ENCODE measurements at places on chromosomes 7 and 10.
A peak's percentile ranks its signal among the peaks of the same experiment; 100 is the strongest.

DNA sequence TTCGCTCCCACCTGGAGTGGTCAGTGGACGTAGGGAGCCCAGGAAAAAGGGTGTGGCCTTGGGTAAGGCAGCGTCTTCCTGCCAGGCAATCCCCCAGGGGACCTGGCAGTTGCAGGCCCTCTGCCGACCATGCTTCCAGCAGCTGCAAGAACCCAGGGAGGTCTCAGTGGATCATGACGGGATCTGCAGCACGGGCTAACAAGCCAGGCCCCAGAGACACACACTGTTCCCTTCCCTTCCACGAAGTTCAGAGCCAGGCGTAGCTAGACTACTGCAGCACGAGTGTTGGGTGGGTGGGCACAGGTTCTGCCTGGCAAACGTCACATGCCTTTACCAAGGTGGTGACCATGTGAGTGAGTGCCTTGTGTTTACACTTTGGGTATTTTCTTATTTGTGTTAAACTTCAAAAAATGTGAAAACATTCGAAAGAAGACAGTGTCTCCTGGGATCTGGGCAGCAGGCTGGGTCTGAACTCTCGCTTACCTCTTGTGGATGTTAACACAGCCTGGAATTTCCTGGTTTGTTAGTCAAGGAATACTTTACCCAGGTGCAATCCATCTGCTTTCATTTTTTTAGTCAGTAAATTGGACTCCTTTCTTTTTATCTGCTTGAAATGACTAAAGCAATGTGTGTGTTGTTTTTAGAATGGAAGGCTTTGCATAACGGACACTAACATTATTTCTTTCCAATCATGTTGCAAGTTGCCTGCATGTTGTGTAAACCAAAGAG is 48.2 kb upstream of the VIPR2 start:
- no peak for DNase-seq

DNA sequence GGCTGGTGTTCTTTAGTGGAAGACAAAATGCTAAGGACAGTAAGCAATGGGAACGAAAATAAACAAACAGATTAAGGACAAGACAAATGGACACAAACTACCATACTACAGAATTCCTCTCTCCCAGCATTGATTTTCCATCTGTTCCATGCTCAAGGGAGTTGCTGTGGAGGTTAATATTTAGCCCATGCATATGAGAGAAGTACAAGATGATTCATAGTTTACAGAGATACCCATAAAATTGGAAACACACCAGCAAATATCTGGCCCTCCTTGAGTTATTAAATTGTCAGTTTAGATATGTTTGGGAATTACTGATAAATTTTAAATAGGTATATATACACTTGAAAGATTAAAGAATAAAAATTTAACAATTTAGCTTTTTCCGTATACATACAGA is 69.8 kb downstream of the GLI3 start:
- DNase-seq: no peak

- no peak for DNase-seq
Observed at GRCh38 chr10:62326176-62326575, 48.0 kb upstream of the ZNF365 start.

- no peak for DNase-seq
Observed at GRCh38 chr10:52115823-52116222, 198.3 kb upstream of the DKK1 start.

DNA sequence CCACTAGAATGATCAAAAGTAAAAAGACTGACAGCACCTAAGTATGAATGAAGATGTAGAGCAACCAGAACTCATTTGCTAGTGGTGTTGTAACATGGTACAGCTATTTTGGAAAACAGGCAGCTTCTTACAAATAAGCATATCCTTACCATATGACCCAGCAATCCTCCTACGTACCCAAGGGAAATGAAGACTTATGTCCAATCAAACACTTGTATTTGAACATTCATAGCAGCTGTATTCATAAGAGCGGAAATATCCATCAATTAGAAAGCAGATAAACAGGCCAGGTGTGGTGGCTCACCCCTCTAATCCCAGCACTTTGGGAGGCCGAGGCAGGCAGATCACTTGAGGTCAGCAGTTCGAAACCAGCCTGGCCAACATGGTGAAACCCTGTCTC is 53.0 kb downstream of the KLRG2 start:
- DNase-seq: no peak

- DNase-seq: no peak
Observed at GRCh38 chr10:16965344-16965616, 148.1 kb upstream of the RSU1 start.

DNA sequence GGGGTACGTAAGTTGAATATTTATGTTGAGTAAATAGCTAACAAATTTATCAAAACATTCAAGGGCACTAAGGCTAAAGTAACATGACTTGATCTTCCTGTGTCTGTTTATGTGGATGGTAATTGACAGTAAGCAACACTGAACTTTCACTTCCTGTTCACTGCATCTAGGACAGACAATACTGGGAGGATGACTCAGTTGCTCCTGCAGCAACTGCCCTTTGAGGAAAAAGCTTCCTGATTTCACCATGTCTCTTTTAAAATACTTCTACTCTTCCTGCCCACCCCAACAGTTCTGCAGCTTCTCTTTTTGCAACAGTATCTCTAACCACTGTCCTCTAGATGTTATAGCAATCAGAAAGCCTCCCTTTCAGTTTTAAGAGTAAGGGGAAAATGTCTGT is 76.6 kb upstream of the HGF start:
- DNase-seq: no peak

- no peak for DNase-seq
Observed at GRCh38 chr7:149020483-149020882, 7.8 kb downstream of the PDIA4 start.

DNA sequence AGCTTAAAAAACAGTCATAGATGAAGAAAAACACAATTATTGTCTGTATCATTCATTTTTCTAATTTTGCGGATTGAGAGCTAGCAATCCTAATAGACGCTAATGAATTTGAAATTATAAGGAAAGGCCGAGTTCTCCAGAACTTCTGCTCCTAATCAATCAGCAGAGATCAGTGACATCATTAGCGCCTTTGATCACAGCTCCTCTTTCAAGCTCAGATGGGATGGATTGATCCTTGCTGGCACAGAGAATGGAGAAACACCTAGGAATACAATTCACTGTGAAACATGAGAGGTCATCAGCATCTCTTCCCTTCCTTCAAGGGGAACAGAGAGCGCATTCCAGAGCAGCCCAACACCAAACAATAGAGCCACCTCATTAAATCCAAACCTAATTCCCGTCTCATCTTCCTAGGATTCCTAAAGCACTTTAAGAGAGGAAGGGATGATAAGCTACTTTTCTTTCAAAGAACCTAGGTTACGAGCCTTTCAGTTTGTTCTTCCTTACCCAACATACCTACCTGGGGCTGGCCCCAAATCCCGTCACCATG is 24.4 kb downstream of the GLI3 start:
- DNase-seq: no peak

DNA sequence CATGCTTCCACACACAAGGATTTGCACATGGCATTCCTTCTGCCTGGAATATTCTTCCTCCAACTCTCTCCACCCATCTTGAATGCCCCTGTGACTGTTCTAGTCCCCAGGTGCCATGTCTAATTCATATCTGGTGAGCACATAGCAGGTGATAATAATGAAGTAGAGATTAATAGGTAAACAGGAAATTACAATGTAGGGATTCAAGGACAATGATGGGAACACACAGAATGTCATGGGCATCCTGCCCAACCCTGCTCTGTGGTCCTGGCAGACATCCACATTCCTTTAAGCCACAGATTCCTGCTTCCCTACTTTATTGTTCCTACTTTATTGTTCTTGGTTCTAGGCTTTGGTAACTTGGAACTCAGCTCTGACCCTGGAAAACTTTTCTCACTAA is 115.8 kb downstream of the THSD7A start:
- no peak for DNase-seq

DNA sequence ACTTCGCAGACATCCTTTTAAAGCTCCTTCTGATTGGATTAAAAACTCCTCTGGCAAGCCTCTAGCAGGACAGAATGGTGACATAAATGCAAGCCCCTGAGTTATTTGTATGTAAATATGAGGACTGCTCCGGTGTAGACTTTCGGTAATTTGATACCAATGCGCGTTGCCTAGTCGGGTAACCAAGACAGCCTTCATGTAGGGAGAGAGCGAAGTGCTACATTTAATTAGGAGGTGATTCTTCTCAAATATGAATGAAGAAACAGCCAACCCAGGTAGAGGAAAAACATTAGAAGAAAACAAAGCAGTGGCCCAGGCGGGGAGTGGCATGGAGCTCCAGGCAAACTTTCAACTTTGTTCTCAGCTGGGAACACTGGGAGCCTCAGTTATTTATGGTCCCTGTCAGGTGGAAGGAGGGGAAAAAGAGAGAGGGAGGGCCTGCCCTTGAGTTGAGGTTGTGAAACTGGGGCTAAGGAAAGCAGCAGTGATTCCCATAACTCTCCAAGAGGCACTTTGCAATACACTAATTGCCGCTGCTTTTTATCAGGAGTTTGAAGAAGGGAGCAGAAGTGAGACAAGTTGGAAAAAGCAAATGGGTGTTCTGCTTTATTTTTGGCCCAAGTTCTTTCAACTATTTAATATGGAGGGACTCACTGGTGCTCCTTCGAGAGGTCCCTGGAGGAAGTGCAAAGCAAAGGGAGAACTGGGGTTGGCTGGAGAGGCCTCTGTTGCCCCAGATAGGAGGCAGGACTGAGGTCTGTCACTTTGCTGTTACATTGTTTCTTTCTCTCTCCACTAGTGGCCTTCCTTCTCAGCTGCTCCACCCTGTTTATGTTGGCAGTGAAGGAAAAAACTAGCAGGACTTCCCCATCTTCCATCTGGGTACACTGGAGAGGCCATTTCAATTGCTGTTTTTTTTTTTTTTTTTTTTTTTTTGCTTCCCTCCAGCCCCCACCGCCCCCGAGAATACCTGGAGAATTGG is 234.6 kb upstream of the CCDC6 start:
- DNase-seq: no peak

GRCh38 chr7:95602421-95602820 is 6.1 kb upstream of the PDK4 start:
- DNase-seq: no peak

- no peak for DNase-seq
Observed at GRCh38 chr7:5422396-5423305, 983 bp downstream of the TNRC18 start.

GRCh38 chr7:158125721-158126120 is 461.9 kb downstream of the PTPRN2 start:
- no peak for DNase-seq

DNA sequence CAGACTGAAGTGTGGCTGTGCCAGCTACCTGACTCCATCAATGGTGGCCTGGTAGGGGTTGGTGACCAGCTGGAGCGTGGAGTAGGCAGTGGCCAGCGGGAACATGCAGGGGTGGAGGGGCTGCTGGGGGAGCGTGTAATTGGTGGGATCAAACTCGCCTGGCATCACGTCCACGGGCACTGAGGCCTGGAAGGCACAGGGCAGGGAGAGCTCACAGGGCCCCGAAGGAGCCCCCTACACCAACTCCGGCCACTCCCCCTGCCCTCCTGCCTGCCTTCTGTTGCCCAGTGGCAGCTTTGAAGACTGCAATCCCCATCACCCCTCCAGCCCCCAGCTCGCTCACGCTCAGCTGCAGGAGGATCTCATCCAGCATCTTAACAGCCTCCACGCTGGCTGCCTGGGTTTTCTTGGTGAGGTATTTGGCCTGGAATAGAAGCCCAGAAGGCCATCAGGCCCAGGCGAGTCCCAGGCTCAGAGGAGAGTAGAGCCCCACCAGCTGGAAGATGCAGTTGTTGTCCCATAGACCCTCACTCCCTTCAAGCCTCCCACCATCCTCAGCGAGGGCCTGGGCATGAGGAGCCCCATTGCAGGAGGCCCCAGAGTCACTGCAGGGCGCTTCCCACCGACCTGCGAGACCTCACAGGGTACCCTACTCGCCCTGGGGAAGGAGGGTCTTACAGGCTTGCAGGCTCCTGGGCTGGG is 7.1 kb downstream of the POLD2 start:
- no peak for DNase-seq

GRCh38 chr10:47024399-47025252 is 113.4 kb downstream of the PTPN20 start:
- DNase-seq: peak; percentile 60

DNA sequence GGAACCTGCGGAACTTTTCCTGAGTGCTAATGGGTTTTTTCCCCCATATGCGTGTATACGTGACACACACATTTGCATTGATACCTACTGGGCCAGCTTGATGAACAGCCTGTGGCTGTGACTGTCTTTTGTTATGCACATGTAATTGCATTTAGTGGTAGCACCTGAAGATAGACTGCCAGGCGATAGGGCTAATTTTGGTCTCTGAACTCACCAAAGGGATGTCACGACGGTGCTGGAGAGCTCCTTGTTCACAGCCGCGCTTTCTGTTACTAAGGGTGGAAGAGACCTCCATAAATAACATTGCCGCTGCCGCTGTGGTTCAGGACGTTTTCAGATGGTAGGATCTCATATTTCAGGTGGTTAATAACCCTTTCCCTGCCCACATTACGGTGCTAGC is 133.2 kb downstream of the CAMK1D start:
- no peak for DNase-seq

- no peak for DNase-seq
Observed at GRCh38 chr10:12720217-12720981, 281.1 kb downstream of the CCDC3 start.

GRCh38 chr7:128453836-128454804 is 1.6 kb upstream of the HILPDA start:
- DNase-seq: no peak

DNA sequence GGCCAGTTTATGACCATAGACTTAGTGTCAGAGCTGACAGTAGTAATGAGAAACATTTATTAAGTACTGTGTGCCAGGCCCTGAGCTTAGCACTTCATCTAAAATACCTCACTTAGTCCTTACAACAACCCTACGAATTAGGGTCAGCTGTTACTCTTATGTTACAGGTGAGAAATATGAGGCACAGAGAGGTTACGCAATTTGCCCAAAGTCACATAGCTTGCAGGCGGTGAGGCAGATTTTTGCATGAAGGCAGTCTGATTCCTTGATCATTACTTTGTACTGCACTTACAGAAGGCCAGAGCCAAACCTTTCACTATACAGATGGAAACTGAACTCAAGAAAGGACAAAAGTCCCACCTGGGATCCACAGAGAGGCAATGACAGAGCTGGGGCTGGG is 10.2 kb downstream of the CDH23 start:
- no peak for DNase-seq

- DNase-seq: no peak
Observed at GRCh38 chr7:154795437-154795836, 207.5 kb downstream of the PAXIP1 start.

GRCh38 chr10:132061030-132061429 is 4.7 kb upstream of the JAKMIP3 start:
- no peak for DNase-seq

GRCh38 chr10:111989136-111989911 is 194.2 kb downstream of the GPAM start:
- no peak for DNase-seq

- no peak for DNase-seq
Observed at GRCh38 chr7:99363286-99363685, 11.2 kb upstream of the ARPC1B start.

- DNase-seq: no peak
Observed at GRCh38 chr7:90266808-90267207, 21.8 kb downstream of the CFAP69 start.
